ENCODE measurements at places on chromosomes 1 and 21.

DNA sequence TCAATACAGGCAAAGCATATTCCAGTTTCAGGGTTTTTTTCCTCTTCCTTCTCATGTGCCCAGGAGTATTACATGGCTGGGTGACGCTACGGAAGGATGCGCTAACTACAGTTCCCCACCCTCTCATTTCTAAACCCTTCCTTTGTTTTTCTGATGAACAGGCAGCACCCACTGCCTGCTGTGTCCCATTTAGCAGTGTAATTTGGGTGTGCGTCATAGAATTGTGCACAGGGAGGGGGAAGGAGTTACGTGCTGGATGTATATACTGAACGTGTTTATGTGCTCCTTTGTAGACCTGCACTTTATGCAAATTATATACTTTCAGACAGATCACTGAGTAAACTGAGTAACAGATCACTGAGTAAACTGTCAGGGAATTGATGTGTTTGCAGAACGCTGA, 44.5 kb downstream of the ELAPOR1 start:
- DNase-seq = no peak

DNA sequence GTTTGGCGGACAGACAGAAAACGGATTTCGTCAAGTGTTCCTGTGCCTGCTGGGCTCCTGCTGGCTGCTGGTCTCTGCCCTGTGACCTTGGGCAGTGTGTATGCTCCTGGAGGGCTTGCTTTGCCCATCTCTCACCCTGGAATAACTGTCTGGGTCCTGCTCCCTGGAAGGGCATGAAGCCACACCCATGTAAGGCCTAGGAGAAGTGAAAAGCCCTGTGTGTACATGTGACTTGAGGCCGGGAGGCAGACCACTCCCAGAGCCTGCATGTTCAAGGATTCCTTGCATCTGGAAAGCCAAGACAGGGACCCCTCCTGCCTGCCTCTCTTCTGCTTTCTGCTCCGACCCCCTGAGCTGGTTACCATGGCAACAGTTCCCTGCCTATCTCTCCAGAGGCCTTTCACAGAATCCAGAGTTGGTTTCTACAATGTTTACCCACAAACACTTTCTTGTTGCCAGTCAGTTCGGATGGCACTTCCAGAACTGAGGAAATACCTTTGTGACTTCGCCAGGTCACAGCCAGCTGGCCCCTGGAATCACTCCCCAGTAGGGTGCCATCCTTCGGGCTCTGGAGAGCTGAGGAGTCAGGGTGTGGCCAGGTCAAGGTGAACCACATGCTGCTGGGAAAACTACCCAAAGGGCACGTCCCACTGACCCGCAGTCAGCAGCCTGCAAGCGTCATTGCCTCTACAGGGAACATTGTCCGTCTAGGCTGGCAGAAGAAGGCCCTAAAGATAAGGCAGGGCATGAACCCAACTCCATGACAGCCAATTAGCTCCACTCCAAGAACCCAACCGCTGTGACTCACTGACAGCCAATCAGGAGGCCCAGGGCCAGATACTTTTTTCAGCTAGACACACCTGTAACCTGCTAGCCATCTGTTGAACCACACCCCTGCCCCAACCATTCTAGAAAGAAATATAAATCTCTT, 14.7 kb upstream of the GPR37L1 start:
- DNase-seq = no peak

- DNase-seq = no peak
These were observed 5.4 kb downstream of the PRAMEF12 start for GRCh38 chr1:12778907-12779306.

- DNase-seq = no peak
These were observed 2.5 kb downstream of the TGFBR3 start for GRCh38 chr1:91883470-91883869.

GRCh38 chr21:34298534-34299167, 65.2 kb upstream of the KCNE2 start:
- DNase-seq = no peak

- DNase-seq = no peak
These were observed 106.5 kb downstream of the RGS7 start for GRCh38 chr1:241250465-241250864.

Measured in stimulated activated CD4-positive, alpha-beta T cell treated with anti-CD3 and anti-CD28 coated beads, Interleukin-1b, Interleukin-23, amount 100 ng/mL, for 4 hours (primary cell).